Amniotic epithelial cell (primary cell): ENCODE measurements at places on chromosomes 1 and 21.
A peak's percentile ranks its signal among the peaks of the same experiment; 100 is the strongest.

DNA sequence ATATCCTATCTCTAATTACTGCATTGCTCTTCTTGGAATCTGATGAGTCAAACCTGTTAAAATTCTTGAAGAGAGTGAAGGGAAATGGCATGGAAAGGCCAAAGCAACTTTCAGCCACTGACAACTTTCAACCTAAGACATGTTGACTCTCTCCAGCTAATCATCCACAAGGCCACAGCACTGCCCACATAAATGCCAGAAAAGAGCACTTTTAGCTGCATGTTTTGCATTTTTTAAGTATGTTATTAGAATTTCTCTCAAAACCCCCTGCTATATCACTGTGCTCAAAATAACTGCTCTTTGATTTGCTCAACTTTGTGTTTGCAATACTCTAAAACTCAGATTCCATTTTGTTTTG is 352.5 kb downstream of the ADGRL2 start:
- no peak for DNase-seq

DNA sequence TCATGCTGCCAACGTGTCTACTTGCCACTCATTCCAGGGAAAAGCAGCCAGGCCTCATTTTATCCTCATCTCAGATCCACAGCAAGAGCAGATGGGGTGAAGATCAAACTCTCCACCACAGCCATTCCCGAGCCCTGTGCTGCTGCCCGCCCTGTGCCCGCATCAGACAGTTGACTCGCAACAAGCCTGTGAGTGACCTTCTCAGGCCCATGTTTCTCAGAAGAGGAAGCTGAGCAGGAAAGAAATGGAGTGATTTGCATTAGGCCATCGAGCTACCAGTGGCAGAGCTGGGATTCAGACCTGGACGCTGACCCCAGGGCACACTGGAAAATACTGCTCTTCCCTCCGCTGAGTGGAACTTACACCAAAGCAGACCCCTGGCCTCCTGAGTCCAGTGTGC is 1.2 kb downstream of the CNR2 start:
- no peak for DNase-seq

DNA sequence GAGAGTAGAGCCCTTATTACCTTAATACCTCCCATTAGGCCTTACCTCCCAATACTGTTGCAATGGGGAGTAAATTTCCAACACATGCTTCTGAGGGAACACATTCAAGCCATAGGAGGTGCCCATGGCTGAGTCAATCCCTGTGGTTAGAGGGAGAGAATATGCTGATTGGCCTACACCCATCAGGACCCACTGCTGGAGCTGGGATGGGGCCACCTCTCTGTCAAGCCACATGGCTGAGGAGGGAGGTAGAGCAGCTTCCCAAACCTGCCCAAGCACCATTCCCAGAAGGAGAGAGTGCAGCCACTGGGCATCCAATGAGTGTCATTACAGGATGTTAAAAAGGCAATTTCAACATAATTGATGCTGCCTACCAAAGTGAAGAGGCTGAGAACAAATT is 228.1 kb downstream of the C1orf94 start:
- DNase-seq = no peak

DNA sequence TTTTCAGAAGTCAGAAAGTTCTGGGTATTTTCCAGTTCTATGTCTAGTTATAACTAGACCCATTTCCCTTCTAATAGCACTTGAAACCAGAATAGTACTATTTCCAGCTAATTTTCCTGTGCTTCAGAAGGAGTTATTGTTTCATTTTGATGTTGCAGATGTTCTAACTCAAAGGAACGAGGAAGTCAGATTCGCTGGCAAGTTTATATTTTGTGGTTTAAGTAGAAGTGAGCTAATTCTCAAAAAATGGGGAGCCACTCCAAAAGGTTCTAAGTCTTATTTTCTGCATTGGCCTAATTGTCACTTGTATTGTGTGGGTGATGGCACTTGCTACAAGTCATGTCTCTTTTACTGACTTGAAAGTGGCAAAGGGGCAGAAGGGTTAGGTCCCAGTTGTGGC is 18.1 kb downstream of the CCDC185 start:
- DNase-seq = peak; percentile 74

DNA sequence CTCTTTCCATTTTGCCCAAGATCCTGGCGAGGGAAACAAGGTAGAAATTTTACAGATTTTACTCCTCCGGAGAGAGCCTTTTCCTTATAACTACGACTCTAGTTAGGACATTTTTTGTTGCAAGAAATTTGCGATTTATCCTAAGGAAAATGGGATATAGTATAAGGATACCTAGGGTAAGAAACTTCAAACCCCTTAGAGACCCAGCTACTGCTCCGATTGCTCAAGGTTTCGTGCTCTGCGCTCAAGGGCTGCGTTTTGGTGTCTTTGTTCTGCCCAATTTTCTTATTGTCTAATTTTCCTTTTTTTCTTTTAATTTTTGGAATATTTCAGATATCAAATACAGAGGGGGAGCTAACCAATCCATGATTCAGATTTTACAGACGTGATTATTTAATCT is 1.5 kb downstream of the TTC3 start:
- DNase-seq = no peak

- DNase-seq = no peak
Observed at GRCh38 chr1:44044071-44044801, 13.0 kb upstream of the SLC6A9 start.

DNA sequence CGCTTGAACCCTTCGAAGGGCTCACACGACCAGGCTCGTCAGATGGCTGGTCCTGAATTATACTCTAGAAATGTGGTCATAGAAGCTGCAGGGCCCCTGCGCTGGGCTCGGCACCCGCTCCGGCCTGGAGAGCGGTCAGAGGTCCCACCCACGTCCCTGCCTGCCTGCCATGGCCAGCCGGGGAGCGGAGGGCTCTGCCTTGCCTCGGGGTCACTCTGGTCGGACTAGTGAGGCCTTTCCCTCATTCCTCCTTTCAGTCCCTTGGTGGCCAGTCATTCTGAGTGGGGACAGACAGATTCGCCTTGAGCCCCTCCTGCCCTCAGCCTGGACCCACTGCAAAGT is 529 bp upstream of the MARCKSL1 start:
- no peak for DNase-seq

GRCh38 chr1:4095433-4095971 is 195.4 kb upstream of the C1orf174 start:
- no peak for DNase-seq

- DNase-seq = no peak
Observed at GRCh38 chr1:30109853-30110252, 613.5 kb downstream of the MATN1 start.

DNA sequence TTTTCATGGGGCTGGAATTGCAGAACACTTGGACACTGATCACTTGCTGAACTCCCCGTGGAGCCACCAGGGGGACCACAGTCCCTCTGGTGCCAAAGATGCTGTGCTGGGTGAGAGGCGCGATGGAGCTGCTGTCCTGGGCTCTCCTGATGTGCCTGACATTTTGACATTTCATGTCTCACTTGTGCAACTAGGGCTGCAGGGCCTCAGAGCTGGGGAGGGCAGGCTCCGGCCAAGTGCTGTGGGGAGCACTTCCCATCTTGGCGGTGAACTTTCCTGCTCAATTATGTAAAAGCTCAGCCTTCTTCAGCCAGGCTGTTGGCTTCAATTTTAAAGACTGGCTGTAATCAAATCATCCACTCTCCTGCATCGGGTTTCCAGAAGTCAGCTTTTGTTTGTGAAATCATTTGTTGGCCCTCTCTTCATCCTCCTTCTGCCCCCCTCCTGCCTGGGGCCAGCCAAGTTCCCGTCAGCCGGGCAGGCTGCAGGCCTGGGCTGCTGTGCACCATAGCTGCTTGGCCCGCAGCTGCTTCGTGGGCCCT is 36.8 kb downstream of the KCNAB2 start:
- no peak for DNase-seq

DNA sequence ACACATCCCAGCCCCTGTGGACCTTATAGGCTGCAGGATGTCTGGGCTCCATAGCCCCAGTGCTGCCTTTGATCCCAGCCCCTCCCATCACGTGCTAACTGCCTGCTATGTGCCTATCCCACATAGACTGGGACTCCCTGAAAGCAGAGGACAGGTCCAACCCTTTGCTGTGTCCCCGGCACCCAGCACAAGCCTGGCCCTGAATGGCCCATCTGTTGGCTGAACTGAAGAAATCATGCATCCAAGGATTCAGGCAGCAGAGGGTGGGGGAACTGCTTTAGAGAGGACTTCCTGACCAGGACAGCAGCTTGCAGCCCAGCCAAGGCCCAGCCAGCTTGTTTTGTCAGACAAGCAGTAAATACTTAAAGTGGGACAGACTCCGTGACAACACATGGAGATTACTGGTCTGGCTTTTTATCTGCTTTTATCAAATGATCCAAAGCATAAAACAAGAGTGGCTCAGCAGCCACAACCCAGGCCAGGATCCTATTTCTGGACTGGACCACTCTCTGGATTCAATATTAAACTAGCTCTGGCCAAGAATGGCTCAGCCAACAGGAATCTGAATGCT is 69.3 kb downstream of the GLIS1 start:
- DNase-seq = no peak

- no peak for DNase-seq
Observed at GRCh38 chr1:72322910-72323309, 40.6 kb upstream of the NEGR1 start.

DNA sequence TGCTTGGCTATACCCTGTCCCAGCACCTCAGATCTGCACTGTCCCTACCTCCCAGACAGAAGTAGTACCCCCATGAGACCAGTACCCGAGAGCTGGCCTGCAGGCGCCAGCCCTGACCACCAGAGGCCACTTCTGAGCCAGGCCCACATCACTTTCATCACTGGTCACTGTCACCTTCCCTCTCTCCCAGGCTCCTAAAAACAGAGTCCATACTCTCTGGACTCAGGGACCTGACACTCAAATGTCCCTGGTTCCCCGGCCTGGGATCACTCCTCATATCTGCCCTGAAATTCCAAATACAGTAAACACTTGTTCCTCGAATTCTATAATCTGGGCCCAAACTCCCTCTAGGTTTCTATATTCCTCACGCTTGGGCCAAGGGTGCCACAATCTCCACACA is 18.7 kb downstream of the TMEM53 start:
- DNase-seq = no peak

DNA sequence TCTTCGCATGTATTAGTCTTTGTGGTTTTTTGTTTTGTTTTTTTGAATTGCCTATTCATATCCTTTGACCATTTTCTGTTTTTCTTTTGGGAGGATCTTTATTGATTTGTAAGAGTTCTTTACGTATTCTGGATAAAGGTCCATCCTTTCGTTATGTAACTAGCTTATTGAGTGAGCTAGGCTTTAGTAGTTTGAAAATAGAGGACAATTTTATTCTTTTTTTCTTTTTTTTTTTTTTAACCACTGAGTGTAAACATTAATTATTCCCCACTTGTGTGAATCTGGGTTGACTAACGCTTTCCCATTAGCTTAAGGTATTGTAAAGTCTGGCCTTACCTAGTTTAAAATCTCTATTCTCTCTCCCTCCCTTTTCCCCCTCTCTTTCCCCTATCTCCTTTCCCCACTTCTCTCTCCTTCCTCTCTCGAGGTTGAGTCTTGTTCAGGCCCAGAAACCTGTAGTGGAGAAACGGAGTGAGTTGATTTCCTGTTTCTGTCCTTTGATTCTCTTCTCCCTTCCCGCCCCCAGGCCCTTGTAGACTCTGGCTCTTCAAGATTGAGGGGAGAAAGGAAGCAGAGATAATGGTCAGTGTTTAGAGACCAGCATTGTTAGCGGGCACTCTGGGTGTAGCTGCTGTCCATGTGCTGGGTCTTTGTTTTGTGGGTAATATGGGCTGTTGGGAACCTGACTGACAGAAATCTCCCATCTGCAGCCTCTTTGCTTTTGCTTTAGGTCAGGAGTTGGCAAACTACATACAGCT is 1.5 kb downstream of the MORC3 start:
- DNase-seq = peak; percentile 9

GRCh38 chr1:222781251-222781650 is 33.6 kb upstream of the DISP1 start:
- no peak for DNase-seq

- DNase-seq = peak; percentile 84
Observed at GRCh38 chr1:200896531-200897196, 2.0 kb downstream of the INAVA start.

- DNase-seq = peak; percentile 36
Observed at GRCh38 chr1:42822800-42823392, 5.7 kb upstream of the SVBP start.

DNA sequence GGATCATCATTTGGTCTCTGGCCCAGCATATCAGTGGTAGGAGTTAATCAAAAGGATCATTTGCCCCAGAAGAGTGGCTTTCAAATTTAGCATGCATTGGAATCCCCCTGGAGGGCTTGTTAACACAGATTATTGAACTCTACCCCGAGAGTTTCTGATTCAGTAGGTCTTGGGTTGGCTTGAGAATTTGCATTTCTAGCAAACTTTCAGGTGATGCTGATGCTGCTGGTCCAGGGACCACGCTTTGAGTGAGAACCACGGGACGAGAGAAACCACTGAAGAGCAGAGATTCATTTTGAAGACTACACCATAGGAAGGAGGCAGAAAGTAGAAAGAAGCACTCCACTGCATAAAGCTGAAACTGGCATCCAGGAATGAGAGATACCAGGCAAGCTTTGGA is 81.3 kb upstream of the DUSP10 start:
- no peak for DNase-seq

- no peak for DNase-seq
Observed at GRCh38 chr1:29853716-29854330, 617.5 kb downstream of the PTPRU start.

DNA sequence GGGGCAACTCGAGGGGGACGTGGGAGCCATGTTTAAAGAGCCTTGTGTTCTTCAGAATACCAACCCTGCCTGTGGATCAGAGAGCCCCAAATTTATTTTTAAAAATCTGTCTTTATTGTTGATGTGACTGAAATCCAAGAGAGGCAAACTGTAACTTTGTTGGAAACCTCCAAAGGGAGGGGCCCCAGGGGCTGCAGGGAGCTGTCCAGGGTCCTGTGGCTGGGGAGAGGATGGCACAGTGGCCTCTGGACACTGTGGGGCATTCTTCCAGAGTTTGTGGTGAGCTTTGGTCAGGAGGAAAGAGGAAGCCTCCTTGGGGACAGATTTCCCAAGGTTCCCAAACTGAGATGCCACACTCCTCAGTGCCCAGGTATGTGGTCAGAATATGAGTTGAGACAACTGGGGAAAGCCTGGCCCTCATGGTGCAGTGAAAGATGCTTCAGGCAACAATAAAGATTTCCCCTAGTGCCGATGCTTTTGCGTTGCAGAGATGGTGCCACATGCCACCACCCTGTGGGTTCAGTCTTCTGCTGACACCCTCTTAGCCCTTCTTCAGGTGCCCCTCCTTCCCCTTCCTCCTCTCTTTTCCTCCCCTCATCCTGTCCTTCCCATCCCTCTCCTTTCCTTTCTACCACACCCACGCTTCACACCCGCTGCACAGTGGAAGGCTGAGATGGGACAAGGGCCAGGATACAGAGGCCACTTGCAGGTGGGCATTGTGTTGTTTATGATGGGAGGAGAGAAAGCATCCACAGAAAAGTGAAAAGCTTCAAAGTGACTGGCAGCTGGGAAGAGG is 122.1 kb downstream of the UCK2 start:
- no peak for DNase-seq

DNA sequence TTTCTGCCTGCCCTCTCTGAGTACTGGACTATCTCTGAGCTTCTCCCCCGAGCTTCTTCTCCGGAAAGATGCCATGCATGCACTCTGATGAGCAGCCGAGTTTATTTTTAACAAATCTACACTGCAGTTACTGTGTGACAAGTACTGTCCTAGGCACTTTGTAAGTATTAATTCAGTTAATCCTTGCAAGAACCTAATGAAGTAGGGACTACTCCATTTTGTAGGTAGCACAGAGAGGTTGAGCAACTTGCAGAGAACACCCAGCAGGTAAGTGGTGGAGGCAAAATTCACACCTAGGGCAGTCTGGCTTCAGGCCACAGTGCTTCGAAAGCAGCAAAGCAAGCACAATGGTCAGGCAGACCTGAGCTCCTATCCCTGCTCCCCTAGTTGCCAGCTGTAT is 3.8 kb upstream of the TAL1 start:
- DNase-seq = no peak
